COLO829 (cell line): ENCODE measurements at places on chromosomes 7 and 10.

GRCh38 chr10:126564326-126564888, 106.1 kb downstream of the C10orf90 start:
- no peak for DNase-seq

DNA sequence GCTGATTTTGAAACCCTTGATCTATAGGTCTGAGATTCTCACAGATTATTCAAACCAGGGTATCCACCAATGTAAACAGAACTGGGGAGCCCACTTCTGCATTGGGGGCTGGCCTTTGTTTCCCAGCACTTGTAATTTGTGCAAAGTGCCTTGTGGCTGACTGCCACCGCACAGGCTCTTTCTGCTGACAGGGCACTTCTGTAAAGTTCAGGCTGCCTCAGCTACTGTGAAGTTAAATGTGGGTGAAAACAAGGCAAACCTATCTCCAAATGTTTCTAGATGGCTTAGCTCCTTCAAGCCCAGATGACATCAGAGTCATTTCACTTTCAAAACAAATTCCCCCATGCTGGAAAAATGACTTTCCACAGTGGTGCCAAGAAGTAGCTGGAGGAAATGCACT, 54.7 kb downstream of the GRID1 start:
- DNase-seq: no peak

- peak; percentile 16 for DNase-seq
Measured at GRCh38 chr10:47311932-47312662, 10.2 kb upstream of the GDF2 start.

- DNase-seq: no peak
Measured at GRCh38 chr10:71881647-71882355, 30.8 kb upstream of the PSAP start.

GRCh38 chr10:88849234-88849633, 2.4 kb downstream of the ANKRD22 start:
- no peak for DNase-seq

DNA sequence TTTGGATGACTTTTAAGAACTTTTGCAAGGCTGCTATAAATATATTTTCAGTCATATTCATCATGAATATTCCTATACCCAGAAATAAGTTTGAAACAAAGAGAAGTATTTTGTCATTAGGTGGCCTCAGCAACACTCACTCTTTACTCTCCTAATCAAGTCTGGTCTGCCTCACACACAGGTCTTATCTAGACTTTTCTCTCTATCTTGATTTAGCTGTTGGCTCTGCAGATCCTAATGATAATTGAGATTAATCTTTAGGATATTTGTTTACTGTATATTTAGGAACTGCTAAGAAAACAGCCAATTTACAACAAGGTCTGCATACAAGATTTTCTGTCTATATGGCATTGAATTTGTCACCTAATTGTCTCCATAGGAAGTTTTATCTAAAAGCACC, 297.6 kb downstream of the PTEN start:
- no peak for DNase-seq

DNA sequence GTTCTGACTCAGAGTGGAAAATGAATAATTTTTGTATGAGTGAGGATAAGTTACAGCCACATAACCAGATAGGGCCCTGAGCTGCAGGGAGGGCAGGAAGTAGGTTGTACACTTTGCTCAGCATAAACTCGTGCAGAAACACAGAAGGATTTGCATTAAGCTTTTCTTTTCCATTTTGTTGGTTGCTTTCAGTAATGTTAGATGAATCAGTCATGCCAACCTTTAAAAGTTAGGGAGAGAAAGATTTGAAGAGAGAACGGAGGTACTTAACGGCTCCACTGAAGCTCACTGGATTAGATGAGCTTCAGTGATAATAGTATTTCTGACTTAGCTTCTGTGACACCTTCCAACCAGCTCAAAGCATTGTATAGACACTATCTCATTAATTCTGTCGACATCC, 348.1 kb downstream of the GATA3 start:
- DNase-seq: no peak

- DNase-seq: no peak
Measured at GRCh38 chr7:12431886-12432556, 28.4 kb upstream of the VWDE start.

DNA sequence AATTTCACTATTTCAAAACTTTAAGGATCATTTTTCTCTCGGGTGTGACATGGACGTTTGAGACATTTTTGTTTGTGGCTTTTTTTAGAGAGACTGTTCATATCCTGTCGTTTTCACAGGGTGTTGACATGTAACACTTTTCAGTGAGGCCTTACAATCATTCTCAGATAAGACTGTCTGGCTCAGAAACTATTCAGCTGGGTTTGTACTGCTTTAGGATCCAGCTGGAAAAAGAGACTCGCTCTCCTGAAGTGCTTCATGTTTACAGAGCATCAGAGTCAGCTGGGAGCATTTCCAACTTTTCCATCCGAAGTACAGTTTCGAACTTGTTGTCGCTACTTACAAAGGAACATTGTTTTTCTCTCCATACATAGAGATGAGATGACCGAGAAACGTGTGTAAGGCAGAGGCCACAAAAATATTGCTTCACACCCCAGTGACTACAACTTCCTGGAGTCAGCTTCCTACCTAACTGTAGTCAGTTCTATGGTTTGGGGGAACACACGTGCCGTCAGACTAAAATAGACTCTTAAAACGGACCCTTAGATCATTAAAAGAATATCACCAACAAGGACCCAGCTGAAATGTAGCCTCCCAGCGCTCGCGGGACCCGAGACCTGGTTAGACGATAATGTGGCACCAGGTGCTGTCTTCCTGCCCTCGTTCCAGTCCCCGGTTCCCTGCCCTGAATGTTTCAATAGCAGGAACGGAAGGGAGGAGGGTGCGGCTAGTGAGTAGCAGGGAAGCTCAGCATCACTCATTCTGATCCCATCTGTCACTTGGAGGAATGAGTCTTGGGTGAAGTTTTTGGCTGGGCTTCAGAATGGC, 78.0 kb downstream of the MKI67 start:
- peak; percentile 20 for DNase-seq

DNA sequence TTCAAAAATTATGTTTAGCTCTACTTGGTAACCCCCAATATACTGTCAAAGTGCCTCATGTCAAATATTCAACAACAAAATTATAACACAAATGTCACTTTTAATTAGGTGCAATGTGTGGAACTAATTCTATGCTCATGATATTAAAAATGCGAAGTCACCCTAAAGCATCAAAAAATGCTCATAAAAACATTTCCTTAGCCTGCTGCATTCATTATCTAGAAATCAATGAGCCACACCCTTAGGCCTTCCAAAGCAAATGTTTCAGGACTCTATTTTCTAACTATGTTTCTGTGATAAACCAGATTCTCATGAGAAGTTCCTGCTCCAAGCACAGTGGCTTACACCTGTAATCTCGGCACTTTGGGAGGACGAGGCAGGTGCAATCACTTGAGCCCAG, 75.0 kb upstream of the ANK3 start:
- no peak for DNase-seq

DNA sequence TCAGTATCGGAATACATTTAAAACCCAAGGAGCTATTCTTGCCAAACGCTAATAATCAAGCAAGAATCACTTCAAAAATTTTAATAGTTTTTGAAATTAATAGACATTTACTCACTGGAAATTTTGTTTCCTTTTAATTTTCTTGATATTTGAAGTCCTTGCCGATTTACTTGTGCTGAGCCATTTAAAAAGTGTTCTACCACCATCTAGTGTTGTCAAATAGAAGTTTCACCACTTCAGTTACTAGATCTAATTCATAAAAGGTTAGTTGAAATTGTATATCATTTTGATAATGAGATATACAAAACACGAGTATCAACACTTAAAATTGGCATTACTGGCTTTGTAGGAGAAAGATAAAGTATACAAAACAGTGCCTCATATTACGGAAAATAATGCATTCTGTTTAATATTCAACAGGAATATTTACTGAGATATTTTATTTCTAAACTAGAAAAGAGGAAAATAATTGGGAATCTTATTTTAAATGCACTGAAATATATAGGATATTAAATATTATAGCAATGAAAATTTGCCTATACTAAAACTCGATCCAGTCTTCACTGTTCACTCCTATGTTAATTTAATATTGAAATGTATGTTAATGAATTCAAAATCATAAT, 664.8 kb upstream of the SEMA3D start:
- peak; percentile 48 for DNase-seq

GRCh38 chr7:90274161-90274560, 29.2 kb downstream of the CFAP69 start:
- DNase-seq: no peak

DNA sequence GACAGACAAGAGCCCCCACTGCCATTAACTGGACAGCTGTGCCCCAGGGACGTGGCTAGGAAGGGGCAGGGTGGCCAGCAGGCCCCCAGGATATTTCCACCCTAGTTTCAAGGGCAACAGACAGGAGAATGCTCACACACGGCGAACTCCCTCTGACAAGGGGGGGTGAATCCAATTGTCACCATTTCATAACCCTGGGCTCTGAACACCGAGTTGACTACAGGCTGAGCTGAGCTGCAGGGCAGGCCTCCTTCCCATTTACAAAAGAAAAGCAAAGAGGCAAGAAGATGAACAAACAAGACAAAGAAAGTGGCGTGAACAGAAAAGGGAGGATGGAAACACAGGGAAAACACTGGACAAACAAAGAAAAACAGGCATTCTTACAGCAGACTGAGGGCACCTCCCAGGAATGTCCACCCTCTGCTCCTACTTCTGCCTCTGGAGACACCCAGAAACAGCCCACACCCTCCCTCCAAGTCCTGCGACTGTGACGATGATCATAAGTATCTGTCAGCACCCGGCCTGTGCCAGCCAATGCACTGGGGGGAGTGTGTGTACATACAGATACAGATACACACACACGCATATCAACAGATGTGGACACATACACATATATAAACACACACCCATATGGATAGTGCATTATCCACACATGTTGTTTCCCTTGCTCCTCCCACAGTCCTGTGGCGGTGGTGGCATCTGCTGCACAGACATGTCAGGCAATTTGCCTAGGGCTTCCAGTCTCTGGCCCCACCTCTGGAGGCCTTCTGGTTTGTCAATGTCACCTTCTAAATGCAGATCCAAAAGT, 66.2 kb downstream of the FAM53B start:
- DNase-seq: no peak

DNA sequence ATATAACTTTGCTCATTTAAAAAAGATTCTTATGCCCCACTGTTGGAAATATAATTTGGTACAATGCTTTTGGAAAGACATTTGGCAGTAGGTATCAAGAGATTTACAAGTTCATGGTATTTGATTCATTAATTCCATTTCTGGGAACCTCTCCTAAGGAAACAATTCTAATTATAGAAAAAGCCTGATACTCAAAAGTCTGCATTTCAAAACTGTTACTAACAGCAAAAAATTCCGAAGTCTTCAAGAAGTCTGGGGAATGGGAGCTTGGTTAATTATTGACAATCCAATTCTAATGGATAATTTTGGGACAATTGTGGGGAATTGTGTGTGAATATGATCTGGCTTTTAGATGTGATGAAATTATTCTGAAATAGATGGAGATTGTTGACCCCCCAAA, 59.6 kb downstream of the HDAC9 start:
- DNase-seq: no peak

- no peak for DNase-seq
Measured at GRCh38 chr7:84712374-84713121, 474.3 kb downstream of the SEMA3D start.

- DNase-seq: peak; percentile 45
Measured at GRCh38 chr7:36474283-36475010, 84.8 kb downstream of the ANLN start.

DNA sequence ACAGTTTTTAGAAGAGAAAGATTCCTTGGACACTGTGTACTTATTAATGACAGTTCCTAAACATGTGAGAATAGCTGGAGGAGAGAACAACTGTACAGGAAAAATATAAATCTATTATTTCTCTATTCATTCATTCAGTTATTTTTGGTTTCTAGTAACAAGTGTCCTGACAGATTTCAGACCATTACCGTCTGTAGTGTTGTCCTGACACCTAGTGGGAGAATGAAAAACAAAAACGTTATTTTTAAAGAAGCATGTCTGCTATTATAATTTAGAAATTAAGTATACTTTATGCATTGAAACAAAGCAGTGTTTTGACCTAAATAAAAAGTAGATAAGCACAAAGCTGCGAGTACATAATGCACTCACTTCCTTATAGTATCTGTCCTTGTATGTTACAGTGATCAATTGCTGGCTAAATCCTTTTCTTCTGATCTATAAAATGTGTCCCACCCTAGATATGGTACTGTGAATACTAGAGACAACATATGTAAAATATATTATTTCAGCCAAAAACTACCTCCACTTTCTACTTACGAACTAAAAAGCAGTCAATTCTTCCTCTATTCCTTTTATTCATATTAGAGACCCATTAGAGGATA, 575.6 kb downstream of the ARL4A start:
- DNase-seq: peak; percentile 35

DNA sequence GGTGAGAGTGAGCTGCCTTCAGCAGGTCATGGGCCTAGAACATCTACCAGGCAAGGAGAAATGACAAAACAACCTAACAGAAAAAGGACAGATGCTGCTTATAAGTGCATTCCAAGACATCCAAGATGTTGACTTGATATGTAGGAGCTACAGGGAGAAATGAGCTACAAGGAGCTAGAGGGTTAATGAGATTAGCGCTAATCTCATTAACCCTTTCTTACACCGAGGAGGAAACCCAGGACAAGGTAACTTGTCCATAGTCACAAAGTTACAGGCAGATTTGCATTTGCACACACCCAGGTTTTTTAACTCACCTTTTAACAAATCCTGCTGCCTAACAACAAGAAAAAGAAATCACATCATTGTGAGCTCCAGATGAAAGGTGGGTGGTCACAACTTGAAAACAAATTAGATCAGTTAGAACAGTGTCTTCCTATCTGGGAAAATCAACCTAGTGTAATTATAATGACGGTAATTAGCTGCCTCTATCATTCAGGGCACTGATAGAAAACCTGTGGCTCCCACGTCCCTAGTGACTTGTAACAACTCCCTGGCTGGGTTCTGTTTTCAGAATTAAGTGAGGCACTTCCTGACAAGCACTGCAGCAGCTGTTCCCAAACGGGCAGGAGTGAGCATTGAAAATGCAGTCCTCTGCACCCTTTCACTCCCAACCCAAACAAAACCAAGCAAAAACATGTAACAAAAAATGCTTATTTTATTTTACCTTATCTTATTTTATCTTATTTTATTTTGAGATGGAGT, 5.7 kb downstream of the KIAA1549 start:
- no peak for DNase-seq

DNA sequence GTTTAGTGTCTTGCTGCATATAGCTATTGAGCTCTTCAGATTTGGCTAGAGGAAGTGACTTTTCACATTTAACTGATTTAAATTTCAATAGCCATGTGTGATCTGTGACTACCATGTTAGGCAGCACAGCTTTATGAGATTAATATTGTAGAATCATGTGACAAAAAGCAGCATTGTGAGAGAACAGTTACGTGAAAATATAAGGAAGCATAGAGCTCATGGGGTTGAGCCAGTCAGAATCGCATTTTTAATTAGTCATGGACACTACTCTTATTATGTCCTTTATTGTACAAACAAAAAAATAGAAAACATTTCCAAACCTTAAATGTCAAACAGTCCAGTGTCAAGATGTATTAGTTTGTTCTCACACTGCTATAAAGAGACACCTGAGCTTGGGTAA, 48.0 kb downstream of the MTURN start:
- no peak for DNase-seq
